ENCODE measurements at places on chromosomes 3 and 15.

DNA sequence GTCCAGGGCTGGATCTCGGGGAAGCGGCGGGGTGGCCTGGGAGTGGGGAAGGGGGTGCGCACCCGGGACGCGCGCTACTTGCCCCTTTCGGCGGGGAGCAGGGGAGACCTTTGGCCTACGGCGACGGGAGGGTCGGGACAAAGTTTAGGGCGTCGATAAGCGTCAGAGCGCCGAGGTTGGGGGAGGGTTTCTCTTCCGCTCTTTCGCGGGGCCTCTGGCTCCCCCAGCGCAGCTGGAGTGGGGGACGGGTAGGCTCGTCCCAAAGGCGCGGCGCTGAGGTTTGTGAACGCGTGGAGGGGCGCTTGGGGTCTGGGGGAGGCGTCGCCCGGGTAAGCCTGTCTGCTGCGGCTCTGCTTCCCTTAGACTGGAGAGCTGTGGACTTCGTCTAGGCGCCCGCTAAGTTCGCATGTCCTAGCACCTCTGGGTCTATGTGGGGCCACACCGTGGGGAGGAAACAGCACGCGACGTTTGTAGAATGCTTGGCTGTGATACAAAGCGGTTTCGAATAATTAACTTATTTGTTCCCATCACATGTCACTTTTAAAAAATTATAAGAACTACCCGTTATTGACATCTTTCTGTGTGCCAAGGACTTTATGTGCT, 527 bp downstream of the B2M start:
- no peaks in the 10 kb centered on the region for H3K27me3 ChIP-seq
- no peak for DNase-seq
- peaks cover 43% of the 10 kb centered on the region for H3K36me3 ChIP-seq
- H3K4me3 ChIP-seq: peak overlapping the region; percentile 97
- H3K4me1 ChIP-seq: peaks cover 35% of the 10 kb centered on the region

- DNase-seq: no peak
- no peak overlapping the region for H3K27ac ChIP-seq
Measured at GRCh38 chr3:136255672-136256406, 5.7 kb downstream of the PCCB start.

DNA sequence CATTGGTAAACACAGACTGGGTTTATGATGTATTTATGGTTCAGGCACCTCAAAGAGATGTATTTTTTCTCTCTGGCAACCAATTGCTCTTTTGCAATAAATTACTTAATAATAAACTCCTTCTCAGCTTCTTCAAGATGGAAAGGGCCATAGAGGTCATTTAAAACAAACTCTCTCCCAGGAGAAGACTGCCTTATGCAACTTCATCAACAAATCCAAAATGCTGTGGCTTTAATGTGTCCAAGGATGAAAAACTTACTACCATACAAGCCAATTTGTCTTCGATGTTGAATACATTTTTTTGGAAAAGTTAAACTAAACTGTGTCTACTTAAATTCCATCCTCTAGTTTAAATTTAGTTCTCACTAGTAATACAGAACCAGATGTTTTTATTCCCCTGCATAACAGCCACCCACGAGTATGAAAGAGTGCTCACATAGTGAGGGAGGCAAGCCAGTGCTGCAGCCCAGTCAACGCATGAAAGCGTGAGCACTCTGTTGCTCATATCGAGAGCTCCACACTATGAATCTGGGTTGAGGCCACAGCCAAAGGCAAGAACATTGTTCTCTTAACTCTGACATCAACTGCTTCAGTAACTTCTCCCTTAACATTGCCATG, 761.3 kb upstream of the GRM7 start:
- no peaks in the 10 kb centered on the region for H3K36me3 ChIP-seq
- no peaks in the 10 kb centered on the region for H3K4me1 ChIP-seq
- H3K27me3 ChIP-seq: no peaks in the 10 kb centered on the region
- DNase-seq: no peak

GRCh38 chr3:39157359-39157758, 4.0 kb upstream of the CSRNP1 start:
- no peaks in the 10 kb centered on the region for H3K36me3 ChIP-seq
- no peaks in the 10 kb centered on the region for H3K27me3 ChIP-seq
- H3K4me1 ChIP-seq: peaks cover 9% of the 10 kb centered on the region
- H3K27ac ChIP-seq: no peak overlapping the region
- H3K4me3 ChIP-seq: no peak overlapping the region

DNA sequence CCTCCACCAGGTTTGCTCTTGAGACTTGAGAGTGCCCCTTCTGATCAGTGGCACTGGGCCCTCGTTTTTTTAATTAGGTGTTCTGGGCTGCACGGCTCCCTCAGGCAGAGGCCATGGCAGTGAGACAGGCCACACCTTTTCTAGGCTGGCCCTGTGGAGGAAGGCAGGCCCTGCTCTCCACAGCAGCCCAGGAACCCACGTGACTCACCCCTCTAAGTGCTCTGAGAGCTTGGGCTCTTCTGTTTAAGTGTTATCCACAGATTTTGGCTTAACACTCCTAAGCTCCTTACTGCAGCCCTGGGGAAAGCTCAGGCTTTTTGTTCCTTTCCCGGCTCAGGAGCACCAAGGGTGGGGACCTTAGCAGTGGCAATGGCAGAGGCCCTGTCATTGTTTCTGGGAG, 463.2 kb upstream of the GBE1 start:
- no peak overlapping the region for H3K4me3 ChIP-seq
- peaks cover 3% of the 10 kb centered on the region for H3K4me1 ChIP-seq
- no peak overlapping the region for H3K27ac ChIP-seq
- no peak for DNase-seq
- H3K36me3 ChIP-seq: no peaks in the 10 kb centered on the region
- no peaks in the 10 kb centered on the region for H3K27me3 ChIP-seq

DNA sequence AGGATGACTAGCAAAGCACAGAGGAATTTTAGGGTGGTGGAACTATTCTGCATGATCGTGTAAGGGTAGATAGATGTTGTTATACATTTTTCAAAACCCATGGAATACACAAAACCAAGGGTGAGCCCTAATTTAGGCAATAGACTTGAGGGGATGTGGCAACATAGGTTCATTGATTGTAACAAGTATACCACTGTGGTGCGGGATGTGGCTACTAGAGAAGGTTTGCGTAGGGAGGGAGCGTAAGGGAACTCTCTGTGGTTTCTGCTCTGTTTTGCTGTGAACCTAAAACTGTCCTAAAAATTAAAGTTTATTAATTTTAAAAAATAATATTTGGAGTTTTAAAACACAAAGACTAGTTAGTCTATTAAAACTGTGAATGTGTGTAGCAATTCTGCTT, 202.8 kb downstream of the PLCL2 start:
- H3K4me1 ChIP-seq: peaks cover 4% of the 10 kb centered on the region
- no peak overlapping the region for H3K4me3 ChIP-seq
- no peak for DNase-seq

GRCh38 chr3:73661265-73661664, 36.5 kb upstream of the PDZRN3 start:
- no peak overlapping the region for H3K27ac ChIP-seq
- no peak for DNase-seq
- no peaks in the 10 kb centered on the region for H3K27me3 ChIP-seq
- H3K4me3 ChIP-seq: no peak overlapping the region
- H3K4me1 ChIP-seq: no peaks in the 10 kb centered on the region
- H3K36me3 ChIP-seq: no peaks in the 10 kb centered on the region

- no peaks in the 10 kb centered on the region for H3K4me1 ChIP-seq
- DNase-seq: no peak
- H3K36me3 ChIP-seq: no peaks in the 10 kb centered on the region
- no peak overlapping the region for H3K4me3 ChIP-seq
- no peaks in the 10 kb centered on the region for H3K27me3 ChIP-seq
- H3K27ac ChIP-seq: no peak overlapping the region
Measured at GRCh38 chr3:79368403-79368802, 399.4 kb downstream of the ROBO1 start.

DNA sequence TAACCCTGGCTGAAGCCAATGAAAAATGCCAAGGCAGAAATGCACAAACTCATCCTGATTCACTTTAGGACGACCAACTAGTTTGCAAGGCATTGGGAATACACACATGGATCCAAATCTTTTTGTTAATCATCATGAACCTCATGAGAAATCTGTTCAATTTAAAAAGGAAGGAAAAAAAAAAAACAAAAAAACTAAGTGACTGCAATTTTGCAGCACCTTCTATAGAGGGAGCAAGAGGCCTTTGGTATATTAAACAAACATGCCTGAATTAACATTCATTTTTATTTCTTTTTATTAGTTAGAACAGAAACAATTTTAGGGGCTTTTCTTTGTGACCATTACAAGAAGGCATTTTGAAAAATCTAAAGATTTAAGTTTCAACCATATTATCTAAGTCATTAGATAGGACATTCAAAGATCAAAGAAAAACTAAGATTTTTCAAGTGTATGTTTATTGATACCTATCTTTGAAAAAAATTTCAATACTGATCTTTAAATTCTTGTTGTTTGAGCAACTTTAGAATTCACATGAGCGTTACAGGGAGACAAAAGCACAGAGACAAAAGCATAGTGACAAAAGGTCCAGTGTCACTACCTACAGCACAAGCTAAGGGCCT, 182.4 kb downstream of the CBLB start:
- no peaks in the 10 kb centered on the region for H3K27me3 ChIP-seq
- H3K4me1 ChIP-seq: peaks cover 3% of the 10 kb centered on the region
- H3K4me3 ChIP-seq: no peak overlapping the region

DNA sequence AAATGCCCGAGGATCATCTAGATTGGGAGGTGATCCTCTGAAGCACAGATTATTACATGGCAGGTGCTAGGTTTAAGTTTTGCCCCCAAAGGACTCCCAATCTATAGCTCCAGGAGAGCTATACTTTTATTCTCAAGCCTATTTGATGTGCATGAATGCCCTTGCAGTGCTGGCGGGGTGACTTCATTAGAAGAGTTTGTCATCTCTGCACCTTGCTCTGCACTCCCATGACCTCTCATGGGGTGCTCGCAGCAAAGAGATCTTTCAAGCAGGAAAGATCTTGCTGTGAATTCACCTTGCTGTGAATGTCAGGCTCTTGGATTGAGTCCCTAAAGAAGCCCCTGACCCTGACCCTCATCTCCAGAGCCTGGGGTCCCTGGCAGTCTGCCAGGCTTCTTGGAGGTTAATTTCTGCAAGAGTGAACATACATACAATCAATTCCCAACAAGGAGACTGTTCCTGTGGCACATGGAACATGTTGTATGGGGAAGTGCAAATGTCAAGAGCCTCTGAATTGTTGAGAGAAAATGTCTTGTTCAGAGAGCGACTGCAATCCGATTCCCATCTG, 45.9 kb downstream of the FAM43A start:
- H3K27me3 ChIP-seq: peaks cover 3% of the 10 kb centered on the region
- H3K4me3 ChIP-seq: no peak overlapping the region
- peaks cover 2% of the 10 kb centered on the region for H3K36me3 ChIP-seq

DNA sequence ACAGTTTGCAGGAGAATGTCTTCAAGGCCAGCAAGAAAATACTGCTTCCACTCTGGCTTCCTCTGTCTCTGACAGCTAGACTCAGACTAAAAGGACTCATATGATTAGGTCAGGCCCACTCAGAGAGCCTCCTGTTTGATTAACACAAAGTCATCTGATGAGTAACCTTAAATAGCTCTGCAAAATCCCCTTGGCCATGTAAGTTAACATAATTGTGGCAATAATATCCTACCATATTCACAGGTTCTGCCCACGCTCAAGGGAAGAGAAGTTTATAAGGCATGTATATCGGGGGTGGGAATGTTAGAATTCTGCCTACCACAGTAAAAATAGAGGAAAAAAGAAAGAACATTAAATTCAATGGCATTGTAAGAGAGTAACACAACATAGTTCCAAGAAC, 20.6 kb upstream of the HHATL start:
- H3K4me1 ChIP-seq: no peaks in the 10 kb centered on the region
- DNase-seq: no peak
- peaks cover 7% of the 10 kb centered on the region for H3K27me3 ChIP-seq

DNA sequence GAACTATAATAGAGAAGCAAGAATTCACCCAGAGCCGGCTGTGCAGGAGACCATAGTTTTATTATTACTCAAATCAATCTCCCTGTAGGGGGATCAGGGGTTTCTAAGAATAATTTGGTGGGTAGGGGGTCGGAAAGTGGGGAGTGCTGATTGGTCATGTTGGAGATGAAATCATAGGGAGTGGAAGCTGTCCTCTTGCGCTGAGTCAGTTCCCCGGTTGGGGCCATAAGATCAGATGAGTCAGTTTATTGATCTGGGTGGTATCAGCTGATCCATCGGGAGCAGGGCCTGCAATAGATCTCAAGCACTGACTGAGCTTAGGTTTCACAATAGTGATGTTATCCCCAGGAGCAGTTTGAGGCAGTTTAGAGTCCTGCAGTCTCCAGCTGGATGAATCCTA, 97.0 kb upstream of the SNRPN start:
- no peaks in the 10 kb centered on the region for H3K4me1 ChIP-seq
- H3K36me3 ChIP-seq: no peaks in the 10 kb centered on the region
- H3K4me3 ChIP-seq: no peak overlapping the region
- no peak overlapping the region for H3K27ac ChIP-seq

GRCh38 chr15:100020614-100021013, 287.4 kb upstream of the LYSMD4 start:
- H3K4me1 ChIP-seq: no peaks in the 10 kb centered on the region
- H3K4me3 ChIP-seq: no peak overlapping the region
- H3K27me3 ChIP-seq: peaks cover 7% of the 10 kb centered on the region

- no peak overlapping the region for H3K27ac ChIP-seq
- H3K4me1 ChIP-seq: no peaks in the 10 kb centered on the region
- H3K36me3 ChIP-seq: peaks cover 1% of the 10 kb centered on the region
- H3K4me3 ChIP-seq: no peak overlapping the region
Measured at GRCh38 chr3:68703066-68703465, 229.3 kb downstream of the TAFA4 start.

GRCh38 chr15:69696946-69697345, 244.3 kb downstream of the RPLP1 start:
- H3K27ac ChIP-seq: no peak overlapping the region
- DNase-seq: no peak
- H3K27me3 ChIP-seq: peaks cover 2% of the 10 kb centered on the region
- H3K4me3 ChIP-seq: no peak overlapping the region
- H3K4me1 ChIP-seq: peaks cover 12% of the 10 kb centered on the region

GRCh38 chr3:102091358-102091757, 242.0 kb downstream of the NFKBIZ start:
- peaks cover 8% of the 10 kb centered on the region for H3K4me1 ChIP-seq
- no peak overlapping the region for H3K4me3 ChIP-seq
- no peak overlapping the region for H3K27ac ChIP-seq
- no peaks in the 10 kb centered on the region for H3K27me3 ChIP-seq

DNA sequence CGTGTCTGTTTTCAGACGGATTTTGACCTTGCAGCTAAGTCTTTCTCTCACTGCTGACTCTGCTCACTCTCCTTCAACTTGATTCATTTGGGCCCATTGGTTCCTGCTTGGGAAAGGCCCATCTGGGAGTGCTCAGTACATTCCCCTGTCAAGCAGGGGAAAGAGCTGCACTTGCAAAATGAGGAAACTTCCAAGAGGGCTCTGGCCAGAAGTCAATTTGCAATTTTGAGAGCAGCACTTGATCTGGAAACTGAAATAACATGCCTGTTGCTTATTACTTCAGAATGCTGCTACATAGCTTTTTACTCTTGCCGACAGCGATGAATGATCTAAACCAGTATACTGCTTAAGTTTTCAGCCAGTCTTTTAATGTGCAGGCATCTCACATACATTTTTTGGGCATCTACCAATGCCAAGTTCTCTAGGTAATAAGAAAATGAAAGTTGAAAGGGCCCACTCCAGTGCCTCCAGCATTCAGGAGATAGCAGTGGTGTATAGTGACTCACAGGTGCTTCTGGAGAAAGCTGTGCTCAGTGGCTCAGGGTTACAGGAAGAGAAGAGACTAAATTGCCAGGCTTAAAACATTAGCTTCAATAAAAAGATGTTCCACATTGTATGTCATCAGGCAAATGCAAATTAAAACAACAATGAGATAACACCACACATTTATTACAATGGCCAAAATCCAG, 70.1 kb upstream of the RORA start:
- H3K4me1 ChIP-seq: no peaks in the 10 kb centered on the region
- H3K4me3 ChIP-seq: no peak overlapping the region
- H3K27ac ChIP-seq: no peak overlapping the region
- no peaks in the 10 kb centered on the region for H3K36me3 ChIP-seq
- peaks cover 2% of the 10 kb centered on the region for H3K27me3 ChIP-seq

Data from memory B cell (primary cell).